ENCODE measurements at places on chromosomes 5 and 9. TPM values are rescaled to one million over a fixed set of nuclear protein-coding genes. Genes with fewer than 3 reads are reported as not detected.

The FAXDC2 gene
- 25.7 TPM for total RNA-seq

DNA sequence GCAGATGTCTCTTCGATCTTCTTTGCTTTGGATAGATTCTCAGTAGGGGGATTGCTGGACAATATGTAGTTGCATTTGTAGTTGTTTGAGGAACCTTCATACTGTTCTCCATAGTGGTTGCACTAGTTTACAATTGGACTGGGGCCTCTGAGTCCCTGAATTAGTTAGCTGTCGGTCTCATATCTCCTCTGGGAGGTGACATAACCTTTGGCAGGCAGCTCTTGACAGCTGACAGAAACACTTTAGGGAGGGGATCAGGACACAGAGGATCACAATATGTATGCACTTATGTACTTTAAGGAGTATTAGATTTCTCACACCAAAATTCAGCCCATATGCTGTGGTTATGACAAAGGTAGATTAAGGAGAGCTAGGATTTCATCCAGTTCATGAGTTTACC is 1279.9 kb upstream of the DMAC1 start:
- no peak for DNase-seq

GRCh38 chr9:135229701-135230385 is 142.4 kb downstream of the OLFM1 start:
- no peak for DNase-seq

GRCh38 chr5:142109331-142110045 is 909 bp downstream of the NDFIP1 start:
- no peak for DNase-seq

- DNase-seq = no peak
These were observed 662.2 kb upstream of the ZNF608 start for GRCh38 chr5:125408448-125409233.
